ENCODE measurements at places on chromosomes 3 and 15. TPM values are rescaled to one million over a fixed set of nuclear protein-coding genes. Genes with fewer than 3 reads are reported as not detected.

DNA sequence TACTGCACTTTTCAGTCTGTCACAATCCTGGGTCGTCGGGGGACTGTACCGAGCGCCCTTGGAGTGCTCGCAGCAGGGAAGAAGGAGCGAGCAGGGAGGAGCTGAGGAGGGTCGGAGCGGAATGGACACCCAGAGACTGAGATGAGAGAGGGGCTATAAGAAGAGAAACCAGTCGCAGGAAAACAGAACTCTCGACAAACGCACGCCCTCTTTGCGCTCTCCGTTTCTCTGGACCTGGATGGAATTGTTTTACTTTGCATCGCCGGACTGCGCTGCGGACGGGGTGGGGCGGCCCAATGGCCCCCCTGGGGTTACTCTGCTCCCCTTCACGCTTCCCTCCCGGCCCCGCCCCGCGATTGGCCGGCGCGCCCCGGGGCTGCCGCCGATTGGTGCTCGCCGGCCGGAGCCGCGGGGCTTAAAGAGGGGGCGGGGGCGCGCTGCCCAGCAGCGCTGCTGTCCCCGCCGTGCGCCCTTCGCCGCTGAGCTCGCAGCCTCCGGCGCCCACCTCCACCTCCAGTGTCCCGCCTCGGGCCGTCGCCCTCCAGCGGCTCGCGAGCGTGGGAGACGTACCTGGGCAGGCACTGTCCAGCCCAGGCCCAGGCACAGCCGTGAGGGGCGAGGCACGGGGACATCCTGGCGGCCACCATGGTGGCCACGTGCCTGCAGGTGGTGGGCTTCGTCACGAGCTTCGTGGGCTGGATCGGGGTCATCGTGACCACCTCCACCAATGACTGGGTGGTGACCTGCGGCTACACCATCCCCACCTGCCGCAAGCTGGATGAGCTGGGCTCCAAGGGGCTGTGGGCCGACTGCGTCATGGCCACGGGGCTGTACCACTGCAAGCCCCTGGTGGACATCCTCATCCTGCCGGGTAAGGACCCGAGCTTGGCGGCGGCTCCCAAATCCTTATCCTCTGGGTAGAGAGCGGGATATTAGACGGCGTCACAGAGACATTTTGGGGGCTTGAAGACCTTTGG lies at the start of gene CLDN11:
Gene CLDN11 (plus strand): TSS at position 447 of the 977 bp plus-strand sequence. CDS start 199 bp downstream, at position 646.
- DNase-seq = no peak

DNA sequence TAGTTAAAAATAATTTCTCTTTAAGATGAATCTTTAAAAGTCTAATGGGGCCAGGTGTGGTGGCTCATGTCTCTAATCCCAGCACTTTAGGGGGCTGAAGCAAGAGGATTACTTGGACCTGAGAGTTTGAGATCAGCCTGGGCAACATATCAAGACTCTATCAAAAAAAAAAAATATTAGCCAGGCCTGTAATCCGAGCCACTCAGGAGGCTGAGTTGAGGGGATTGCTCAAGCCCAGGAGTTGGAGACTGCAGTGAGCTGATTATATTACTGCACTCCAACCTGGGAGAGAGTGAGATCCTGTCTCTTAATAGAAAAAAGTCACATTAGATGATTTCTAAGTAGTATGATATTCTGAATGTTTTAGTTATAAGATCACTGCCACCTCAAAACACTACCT lies 322.0 kb upstream of the MANF start:
- DNase-seq = no peak

GRCh38 chr3:115369021-115369420 lies 221.9 kb upstream of the ZBTB20 start:
- no peak for DNase-seq

GRCh38 chr15:89401631-89402517 lies 67.2 kb upstream of the POLG start:
- no peak for DNase-seq

DNA sequence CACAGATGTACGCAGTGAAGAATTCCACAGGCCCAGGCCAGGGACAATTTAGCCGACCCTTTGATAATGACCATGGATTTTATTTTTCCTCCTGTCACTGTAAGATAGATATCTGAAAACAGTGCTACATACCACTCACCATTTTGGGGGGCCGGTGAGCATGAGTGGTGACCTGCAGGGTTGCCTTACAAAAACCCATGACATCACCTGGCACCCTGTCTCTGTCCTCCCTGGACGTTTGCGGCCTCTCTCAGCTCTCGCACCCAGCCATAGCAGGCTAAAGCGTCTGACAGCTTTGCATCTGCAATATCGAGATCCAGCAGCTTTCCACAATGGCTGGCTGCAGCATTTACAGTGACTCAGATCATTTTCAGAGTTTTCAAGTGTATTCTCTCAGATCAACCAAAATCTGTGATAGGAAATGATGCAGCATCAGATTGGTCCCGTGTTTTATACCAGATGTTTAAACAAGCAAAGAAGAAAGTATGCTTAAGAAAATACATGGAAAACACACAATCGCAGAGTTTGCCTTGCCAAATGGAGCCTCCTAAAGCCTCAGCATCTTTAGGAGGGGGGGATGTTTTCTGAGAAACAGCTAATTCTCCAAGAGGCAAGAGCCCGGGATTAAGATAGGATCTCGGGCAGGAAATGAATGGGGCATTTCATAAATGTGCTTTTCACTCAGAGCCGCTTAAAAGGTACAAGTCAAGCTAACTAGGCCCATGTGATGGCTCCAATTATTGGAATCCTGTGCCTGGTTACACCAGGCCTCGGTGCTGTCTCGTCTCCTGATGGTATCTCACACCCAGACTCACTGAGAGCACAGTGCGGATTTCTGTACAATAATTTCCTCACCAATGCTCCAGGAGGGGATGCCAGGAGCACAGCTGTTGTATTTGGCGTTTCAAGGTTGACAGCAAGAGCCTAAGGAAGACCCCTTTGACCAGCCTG lies 257.3 kb downstream of the XXYLT1 start:
- DNase-seq = no peak

DNA sequence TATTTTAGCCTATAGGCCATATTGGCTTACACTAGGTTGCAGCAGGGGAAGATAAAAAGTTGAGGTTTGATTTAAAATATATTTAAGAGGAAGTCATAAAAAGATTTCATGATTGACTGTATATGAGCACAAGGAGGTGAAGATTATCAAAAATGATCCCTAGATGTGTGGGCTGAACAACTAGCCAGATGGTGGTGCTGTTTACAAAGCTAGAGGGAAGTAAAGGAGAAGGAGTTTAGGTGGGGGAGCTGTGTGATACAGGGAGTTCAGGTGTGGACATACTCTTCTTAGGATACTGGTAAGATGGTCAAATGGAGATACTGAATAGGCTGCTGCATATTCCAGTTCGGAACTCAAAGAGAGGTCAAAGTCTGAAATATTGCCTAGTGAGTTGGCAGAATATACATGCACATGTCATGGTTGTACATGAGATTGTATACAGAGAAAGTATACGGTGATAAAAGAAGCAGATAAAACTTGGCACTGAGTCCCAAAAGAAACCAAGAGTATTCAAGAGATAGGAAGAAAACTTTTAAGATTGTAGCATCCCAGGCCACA lies 727.8 kb downstream of the NLGN1 start:
- no peak for DNase-seq

GRCh38 chr15:60735559-60736047 lies 256.7 kb upstream of the ICE2 start:
- DNase-seq = no peak

- no peak for DNase-seq
Observed at GRCh38 chr15:52085299-52085698, 27.3 kb downstream of the BCL2L10 start.

GRCh38 chr3:131608741-131609140 lies 106.0 kb upstream of the MRPL3 start:
- no peak for DNase-seq

DNA sequence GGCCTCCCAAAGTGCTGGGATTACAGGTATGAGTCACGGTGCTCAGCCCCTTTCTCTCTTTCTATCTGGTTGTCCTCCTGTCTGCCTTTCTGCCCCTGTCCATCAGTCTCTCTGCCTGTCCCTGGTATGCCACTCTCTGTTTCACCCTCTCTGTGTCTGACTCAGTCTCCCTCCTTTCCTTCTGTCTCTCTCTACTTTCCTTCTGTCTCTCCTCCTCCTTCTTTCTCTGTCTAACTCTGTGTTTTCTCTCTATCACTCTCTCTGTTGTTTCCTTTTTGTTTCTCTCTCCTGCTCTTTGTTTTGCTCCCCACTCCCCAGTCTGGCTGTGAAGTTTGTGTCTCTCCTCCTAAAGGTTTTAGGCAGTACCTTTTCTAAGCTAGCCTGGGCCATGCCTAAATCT lies 9.1 kb upstream of the STRA6 start:
- DNase-seq = no peak

DNA sequence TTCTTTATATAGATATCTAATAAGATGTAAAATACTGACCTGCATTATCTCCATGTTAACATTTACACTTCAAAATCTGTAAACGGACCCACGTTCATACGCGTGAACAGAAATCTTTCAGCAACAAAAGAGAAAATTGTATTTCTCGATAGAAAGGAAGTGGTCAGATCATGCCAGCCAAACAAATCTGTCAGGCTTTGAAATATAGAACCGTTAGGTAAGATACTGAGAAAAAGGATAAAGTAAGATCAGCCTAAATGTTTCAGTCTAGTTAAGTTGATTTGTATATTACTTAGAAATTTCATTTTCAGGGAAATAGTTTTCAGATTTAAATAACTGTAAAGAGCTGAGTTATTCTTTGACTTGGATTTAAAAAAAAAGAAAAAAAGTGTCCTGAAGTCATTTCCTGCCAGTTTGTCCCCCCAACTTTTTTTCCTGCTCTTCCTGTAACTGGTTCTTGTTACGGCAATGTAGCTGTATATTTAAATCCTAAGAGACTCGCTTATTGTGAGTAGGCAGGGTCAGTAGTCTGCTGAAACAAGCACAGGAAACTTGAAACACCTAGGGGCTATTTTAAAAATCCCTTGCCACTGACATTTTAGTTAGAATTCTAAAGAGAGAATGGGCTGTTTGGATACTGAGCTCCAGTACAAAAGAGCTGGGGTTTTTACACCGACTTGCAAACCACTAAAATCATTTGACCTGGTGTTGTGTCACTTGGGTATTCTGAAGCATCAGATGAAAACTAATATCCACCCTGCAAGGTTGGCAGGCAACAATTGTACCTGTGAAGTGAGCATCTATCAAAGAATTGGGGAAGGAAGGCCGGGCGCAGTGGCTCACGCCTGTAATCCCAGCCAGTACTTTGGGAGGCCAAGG lies 237.5 kb downstream of the UBE2E2 start:
- DNase-seq = no peak

DNA sequence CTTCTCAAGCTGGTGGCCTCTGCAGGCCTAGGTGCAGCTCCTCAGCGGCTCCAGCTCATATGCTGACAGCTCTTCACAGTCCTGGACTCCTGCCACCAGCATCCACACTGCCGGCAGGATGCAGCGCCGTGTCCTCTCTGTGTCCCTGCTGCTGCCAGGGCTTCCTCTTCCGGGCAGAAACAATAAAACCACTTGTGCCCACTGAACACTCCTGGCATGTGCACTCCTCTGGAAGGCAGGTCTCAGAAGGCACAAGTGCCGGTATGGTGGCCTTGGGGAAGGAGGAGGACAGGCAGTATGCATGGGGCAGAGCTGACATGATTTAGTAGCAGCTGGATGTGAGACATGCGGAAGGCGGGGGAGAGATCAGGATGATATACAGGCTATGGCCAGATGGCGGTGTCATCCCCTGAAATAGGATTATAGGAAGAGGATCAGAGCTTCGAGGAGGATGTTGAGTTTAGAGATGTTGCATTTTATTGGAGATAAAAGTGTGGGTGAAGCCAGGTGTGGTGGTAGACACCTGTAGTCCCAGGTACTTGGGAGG lies 7.5 kb upstream of the MAN2A2 start:
- DNase-seq = no peak

- no peak for DNase-seq
Observed at GRCh38 chr3:1348547-1348946, 255.7 kb downstream of the CNTN6 start.

- DNase-seq = no peak
Observed at GRCh38 chr3:186273586-186273985, 88.4 kb downstream of the DGKG start.

DNA sequence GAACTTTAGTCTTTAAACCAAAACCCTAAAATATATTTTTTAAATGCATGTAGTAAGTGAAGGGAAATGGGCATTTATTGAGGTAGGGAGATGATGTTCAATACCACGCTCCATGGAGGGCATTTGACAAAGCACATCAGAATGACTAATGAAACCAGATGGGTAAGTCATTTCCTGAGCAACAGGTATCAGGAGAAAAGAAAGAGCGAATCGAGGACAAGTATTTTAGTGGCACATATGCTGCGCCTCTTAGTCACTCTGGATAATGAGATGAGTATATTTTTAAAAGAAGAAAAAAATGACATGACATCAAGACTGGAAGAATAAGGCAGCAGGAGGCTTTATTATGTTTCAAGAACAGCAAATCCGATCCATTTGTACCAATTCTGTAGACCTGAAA lies 129.0 kb upstream of the ARHGEF3 start:
- DNase-seq = no peak

- no peak for DNase-seq
Observed at GRCh38 chr3:189587664-189588040, 43.5 kb upstream of the TP63 start.

DNA sequence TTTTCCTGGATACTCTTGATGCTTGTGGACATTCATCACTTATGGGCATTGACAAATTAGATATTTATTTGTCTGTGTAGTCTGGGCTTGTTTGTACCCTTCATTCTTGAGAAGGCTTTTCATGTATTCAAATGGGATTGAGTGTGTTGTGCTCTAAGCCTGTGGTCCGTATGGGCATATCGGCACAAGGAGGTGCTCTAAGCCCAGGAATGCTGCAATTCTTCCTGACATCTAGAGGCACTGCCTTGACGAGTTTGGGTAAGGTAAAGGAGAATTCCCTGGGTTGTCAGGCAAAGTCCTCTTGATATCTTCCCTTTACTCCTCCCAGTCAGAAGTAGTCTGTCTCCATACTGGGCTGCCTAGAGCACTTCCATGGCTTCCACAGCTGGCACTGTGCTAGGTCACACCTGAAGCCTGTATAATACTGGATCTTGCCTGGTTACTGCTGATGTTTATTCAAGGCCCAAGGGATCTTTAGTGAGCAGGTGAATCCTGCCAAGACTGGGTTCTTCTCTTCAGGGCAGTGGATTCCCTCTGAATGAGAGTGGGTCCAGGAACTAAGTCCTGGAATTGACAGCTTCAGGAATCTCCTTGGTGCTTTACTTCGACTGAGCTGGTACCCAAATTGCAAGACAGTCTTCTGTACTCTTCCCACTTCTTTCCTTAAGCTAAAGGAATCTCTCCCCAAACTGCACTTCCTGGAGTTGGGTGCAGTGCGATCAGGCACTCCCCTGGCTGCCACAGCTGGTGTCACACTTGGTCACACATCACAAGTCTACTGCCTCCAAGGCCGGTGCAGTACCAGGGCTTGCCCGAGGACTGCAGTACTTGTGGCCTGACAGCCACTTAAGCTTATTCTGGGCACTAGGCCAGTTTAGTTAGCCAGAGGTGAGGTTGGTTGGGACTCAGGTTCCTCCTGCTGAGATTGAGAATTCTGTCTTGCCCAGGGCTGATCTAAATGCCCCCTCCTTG lies 46.0 kb downstream of the GALK2 start:
- DNase-seq = no peak

- DNase-seq = no peak
Observed at GRCh38 chr3:171976526-171976925, 62.9 kb upstream of the FNDC3B start.

The DOCK3 gene
- 10.0 TPM for total RNA-seq

The CHST14 gene
- 29.1 TPM for total RNA-seq

The SMCO1 gene
- not detected for total RNA-seq

The SNX4 gene
- total RNA-seq = 38.4 TPM

The C15orf61 gene
- 9.2 TPM for total RNA-seq

The KLHDC8B gene
- total RNA-seq = 38.7 TPM

The ROPN1B gene
- not detected for total RNA-seq

The C3orf22 gene
- 0.44 TPM for total RNA-seq

The KBTBD13 gene
- total RNA-seq = not detected

The IL5RA gene
- 0.11 TPM for total RNA-seq

The STXBP5L gene
- total RNA-seq = 8.5 TPM

The PRSS50 gene
- 1.9 TPM for total RNA-seq

The ALPK3 gene
- total RNA-seq = 122 TPM

Data from progenitor cell of endocrine pancreas (in vitro differentiated cells).